ENCODE measurements at places on chromosomes 1 and 21. TPM values are rescaled to one million over a fixed set of nuclear protein-coding genes. Genes with fewer than 3 reads are reported as not detected.

GRCh38 chr1:86335916-86336315 is 60.2 kb downstream of the ODF2L start:
- DNase-seq: no peak

DNA sequence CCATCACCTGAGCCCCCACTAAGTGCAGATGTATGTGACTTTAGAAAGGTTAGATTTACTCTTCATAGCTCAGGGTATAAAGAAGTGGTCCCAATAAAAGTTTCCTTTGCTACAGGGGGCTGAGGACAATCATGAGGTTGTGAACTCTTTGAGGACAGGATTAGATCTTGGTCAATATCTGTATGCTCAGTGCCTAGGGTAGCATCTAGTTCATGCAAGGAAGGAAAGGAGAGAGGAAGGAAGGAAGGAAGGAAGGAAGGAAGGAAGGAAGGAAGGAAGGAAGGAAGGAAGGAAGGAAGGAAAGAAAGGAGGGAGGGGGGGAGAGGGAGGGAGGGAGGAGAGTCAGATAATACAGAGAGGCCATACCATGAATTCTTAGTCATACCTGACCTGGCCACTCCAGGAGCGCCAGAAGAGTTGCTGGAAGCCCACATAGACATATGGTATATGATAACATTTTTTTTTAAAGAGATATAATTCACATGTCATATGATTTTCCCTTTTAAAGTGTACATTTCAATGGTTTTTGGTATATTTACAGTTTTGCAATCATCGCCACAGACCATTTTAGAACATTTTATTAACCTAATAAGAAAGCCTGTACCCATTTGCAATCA is 9.7 kb upstream of the CSRP1 start:
- DNase-seq: no peak

DNA sequence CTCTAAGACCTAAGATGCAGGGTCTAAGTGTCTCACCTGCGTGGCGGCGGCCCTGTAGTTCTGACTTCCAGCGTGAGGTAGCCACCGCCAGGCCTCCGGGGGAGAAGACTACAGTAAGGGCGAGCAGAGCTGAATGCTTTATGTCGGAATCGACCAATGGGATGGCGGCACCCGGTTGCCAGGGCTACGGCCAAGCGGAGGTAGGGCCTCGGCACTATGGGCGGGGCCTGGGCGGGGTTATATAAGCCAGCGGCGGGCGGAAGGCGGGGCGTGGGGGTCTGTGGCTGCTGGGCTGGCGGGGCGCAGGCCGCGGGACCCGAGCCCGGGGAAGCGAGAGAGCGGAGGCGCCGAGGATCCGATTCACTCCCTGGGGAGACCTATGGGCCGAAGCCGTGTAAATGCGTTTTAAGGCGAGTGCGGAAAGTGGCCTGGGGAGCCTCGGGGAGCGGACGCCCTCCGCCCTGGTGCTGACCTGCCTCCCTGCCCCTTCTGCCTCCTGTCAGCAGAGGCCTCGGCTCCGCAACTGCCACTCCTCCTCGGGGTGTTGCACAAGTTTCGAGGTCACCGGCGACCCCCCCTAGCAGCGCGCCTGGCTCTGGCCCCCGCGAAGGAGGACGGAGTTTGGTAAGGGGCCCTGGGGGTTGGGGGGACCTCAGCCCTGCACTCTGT is at the start of gene AZIN2:
Gene AZIN2, plus strand, starts transcription at position 269 of the 669 bp plus-strand sequence. CDS start 1,097 bp downstream, outside the sequence.
- peak; percentile 62 for DNase-seq

DNA sequence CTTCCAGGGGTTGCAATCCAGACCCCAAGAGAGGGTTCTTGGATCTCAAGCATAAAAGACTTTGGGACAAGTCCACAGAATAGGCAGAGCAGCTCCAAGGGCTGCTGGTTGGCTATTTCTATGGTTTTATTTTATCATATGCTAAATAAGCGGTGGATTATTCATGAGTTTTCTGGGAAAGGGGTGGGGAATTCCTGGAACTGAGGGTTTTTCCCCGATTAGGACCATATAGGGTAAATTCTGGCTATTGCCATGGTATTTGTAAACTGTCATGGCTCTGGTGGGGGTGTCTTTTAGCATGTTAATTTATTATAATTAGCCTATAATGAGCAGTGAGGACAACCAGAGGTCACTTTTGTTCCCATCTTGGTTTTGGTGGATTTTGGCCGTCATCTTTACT is 270.9 kb upstream of the PLXNA2 start:
- no peak for DNase-seq

GRCh38 chr21:33634254-33634653 is 7.3 kb downstream of the CRYZL1 start:
- no peak for DNase-seq

DNA sequence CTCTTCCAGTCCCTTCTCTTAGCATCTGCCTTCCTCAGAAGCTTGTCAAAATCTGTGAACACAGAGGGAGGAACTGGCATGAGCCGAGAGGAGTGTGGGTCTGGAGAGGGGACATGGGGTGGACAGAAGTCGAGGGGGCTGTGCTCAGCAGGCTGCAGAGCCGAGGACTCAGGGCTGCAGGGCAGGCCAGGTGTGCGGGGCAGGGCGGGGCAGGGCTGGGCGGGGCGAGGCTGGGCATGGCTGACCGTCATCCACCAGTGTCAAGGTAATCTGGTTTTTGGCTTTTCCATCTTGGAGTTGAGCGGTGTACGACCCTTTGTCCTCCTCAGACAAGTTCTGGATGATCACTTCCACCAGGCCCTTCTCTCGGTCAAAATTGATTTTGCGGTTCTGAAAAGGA is 44.0 kb downstream of the MYOM3 start:
- DNase-seq: no peak

GRCh38 chr1:189673217-189673616 is 804.4 kb downstream of the BRINP3 start:
- DNase-seq: no peak

DNA sequence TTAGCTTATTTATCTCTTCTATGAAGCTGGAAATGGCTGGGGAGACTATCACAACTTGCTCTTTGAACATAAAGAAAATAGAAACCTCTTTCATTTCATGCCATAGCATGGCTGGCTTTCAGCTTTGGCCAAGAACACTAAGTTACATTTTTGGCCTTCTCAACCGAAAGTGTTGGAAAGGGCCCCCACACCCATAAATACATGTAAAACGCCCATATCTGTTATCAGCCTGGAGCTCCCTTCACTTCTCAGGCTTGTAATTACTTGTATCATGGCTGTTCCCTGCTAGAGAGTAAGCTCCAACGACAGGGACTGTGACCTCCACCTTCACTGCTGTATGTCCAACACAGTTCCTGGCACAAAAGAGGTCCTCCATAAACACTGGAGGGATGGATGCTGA is 12.7 kb upstream of the EIF4G3 start:
- DNase-seq: no peak

- no peak for DNase-seq
These were observed 82.2 kb upstream of the DPT start for GRCh38 chr1:168811176-168811575.

- no peak for DNase-seq
These were observed 15.3 kb downstream of the GABPA start for GRCh38 chr21:25750085-25750484.

GRCh38 chr1:208100906-208101305 is 143.3 kb downstream of the PLXNA2 start:
- no peak for DNase-seq

GRCh38 chr1:193937308-193937707 is 750.9 kb upstream of the B3GALT2 start:
- no peak for DNase-seq

GRCh38 chr1:1212780-1213344 is 1.1 kb downstream of the TNFRSF4 start:
- DNase-seq: no peak

DNA sequence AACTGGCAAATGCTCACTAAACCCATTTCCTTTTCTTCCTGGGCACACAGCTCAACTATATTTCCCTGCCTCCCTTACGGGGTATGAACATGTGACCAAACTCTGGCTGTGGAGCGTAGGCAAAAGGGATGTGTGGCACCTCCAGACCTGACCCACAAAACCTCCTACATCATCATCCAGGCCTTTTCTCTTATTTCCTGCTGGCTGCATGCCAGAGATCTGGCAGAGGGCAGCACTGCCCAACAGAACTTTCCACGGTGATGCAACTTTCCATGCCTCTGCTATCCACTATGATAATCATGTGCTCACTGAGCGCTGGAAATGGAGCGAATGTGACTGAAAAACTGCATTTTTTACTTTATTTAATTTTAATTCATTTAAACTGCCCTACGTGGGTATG is 99.6 kb upstream of the CACNA1E start:
- no peak for DNase-seq

- no peak for DNase-seq
These were observed 137.7 kb upstream of the PTBP2 start for GRCh38 chr1:96583903-96584302.

DNA sequence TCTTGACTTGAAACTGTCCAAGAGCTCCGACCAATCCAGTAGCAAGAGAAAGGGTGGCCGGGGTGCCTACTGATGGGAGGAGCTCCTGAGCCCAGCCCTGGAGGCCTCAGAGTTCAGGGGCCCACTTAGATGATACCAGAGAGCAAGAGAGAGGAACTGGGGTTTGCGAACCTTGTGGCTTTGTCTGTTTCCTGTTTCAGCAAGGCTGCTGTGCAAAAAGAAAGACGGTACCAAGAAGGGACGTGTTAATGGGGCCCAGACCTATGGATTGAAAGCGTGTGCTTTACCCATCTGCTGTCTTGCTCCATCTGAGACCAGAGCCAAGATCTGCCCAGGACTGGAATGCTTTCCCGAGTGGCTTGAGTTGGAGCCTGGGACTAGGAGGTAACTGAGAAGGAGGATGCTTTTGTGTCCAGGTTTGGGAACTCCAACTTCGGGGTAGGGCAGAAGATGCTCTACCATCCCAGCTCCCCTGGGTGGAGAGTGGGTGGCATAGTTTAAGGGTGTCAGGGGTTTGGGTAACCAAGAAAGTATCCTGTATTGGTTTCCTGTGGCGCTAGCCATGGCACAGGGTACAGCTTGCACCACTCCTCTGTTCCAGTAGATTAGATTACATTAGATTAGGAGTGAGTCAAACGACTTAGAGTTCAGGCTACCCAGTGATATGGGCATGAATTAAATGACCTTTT is at the start of gene TRAF3IP3:
Gene TRAF3IP3, plus strand, starts transcription at position 128 of the 689 bp plus-strand sequence. CDS start 3,987 bp downstream, outside the sequence.
- DNase-seq: no peak

- DNase-seq: no peak
These were observed 13.7 kb upstream of the TMEM51 start for GRCh38 chr1:15139654-15140350.

DNA sequence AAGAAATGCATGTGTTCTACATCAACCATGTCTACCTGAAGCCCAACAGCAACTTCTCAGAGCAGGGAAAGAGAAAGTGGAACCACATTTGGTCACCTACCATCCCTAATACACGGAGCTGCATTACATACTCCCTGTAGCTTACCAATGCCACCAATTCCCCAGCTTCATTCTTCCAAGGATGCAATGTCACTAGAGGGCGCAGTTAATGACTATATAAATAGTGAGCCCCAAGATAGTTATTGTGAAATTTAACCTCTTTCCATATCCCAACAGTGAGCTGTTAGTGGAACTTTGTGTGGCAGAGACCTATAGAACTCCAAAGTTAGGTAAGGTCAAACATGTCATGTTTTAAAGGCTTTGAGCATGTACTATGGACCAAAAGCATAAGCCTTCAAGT is 618.3 kb downstream of the SMYD3 start:
- DNase-seq: peak; percentile 2

DNA sequence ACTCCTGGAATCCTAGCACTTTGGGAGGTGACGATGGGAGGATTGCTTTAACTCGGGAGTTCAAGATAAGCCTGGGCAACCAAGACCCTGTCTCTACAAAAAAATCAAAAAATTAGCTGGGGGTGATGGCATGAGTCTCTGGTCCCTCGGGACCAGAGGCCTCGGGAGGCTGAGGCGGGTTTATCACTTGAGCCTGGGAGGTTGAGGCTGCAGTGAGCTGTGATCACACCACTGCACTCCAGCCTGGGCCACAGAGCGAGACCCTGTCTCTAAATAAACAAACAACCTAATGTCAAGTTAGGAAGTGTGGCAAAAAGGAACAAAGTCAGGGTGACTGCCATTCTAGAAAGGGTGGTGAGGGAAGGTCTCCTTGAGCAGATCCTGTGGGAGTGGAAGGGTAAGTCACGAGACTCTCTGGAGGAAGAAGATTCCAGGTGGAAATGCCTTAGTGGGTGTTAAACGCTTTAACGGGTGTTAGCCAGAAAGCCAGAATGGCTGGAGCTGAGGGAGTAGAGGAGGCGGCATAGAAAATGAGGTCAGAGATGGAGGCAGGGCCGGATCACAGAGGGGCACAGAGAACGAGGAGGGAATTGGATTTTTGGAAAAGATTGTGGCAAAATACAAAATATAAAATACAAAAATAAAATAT is 62.2 kb upstream of the ATP5PO start:
- no peak for DNase-seq

GRCh38 chr1:189438808-189439207 is 1038.9 kb downstream of the BRINP3 start:
- no peak for DNase-seq

- no peak for DNase-seq
These were observed 27.7 kb downstream of the PTPRF start for GRCh38 chr1:43558346-43558841.

GRCh38 chr1:153606194-153606593 is 6.7 kb downstream of the S100A16 start:
- DNase-seq: no peak

DNA sequence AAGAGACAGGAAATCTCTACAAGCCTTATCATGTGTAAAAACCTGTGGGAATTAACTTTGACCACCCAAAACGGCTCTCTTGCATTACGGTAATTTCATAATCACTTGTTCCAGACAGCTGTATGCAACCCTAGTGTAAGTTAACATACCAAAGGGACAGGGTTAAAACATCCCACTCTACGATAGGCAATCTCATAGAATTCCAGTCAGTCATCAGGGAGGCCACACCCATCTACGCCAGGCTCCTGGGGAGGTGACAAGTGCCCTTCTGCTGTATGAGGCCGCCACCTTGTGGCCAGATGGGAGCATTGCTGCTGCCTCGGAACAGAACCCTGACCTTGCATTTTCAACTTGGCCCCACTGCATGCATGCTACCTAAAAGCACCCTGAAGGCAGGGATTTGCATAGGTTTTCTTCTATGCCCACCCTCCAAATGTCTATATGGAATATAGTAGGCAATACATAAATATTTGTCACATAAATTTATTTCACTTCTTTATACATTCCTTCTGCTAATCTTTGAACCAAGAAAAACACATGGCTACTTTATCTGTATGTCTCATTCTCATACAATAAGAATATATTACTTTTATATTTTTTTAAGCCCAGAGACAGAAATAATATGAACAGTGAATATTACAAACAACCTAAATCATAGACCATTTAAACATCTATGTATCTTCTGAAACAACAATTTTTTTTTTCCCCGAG is 12.6 kb downstream of the HSF2BP start:
- peak; percentile 84 for DNase-seq

- DNase-seq: no peak
These were observed 41.2 kb upstream of the ADARB1 start for GRCh38 chr21:45032977-45033710.

Gene NR5A2
- 4.3 TPM for total RNA-seq

Gene OR2T29
- total RNA-seq: not detected

Gene DNALI1
- 0.36 TPM for total RNA-seq

Gene ACP6
- 12.0 TPM for total RNA-seq

Gene SH2D2A
- 0.69 TPM for total RNA-seq

Gene GBP7
- not detected for total RNA-seq

Gene TMEM63A
- 31.4 TPM for total RNA-seq

Gene RGS1
- total RNA-seq: not detected
